ENCODE measurements at places on chromosomes 5 and 9. TPM values are rescaled to one million over a fixed set of nuclear protein-coding genes. Genes with fewer than 3 reads are reported as not detected.

The DDX31 gene
- total RNA-seq: 11.3 TPM

GRCh38 chr9:131162886-131163285 is 37.5 kb downstream of the NUP214 start:
- DNase-seq: no peak

DNA sequence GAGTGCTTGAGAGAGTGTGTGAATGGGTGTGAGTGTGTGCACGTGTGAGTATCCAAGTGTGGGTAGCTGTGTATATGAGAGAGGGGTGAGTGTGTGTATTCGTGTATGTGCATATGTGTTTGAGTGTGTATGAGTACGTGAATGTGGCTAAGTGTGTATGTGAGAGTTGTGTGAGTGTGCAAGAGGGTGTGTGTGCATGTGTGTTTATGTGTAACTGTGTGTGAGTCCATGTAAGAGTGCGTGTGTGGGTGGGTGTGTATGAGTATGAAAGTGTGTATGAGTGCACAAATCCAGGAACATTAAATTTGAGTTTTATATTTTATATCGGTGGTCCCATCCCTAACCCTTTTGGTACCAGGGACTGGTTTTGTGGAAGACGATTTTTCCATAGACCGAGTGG is 156.4 kb downstream of the TENT4A start:
- no peak for DNase-seq

DNA sequence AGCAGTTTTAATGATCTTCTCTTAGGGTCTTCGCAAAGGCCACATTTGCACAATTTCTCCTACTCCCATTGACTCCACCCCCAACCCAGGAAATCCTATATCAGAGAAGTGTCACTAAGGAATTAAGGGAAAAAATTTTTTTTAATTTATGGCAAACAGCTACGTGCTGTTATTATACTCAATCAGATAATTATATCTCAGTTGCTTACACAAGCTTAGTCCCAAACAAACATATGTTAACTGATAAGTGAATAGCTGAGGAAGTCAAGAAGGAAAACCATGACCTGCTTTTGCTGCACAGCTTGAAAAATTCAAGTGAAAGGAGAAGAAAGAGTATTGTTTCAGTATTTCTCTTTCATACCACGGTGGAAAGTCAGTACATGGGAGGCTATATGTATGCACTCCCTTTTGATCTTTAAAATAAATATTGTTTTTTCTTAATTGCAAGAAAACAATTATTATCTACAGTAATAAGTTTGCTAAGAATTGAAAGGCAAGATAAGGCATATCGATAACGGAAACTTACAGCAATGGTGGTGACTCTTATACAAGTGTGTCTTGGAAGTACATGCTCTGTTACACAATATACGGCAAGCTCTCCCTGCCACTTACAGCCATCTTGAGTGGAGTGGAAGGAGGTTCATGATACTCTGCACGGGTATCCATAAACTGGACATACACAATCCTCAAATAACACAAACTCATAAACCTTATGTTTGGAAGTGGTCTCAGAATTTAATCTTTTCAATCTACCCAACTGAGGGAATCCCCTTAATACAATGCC is 167.9 kb upstream of the FREM1 start:
- no peak for DNase-seq

DNA sequence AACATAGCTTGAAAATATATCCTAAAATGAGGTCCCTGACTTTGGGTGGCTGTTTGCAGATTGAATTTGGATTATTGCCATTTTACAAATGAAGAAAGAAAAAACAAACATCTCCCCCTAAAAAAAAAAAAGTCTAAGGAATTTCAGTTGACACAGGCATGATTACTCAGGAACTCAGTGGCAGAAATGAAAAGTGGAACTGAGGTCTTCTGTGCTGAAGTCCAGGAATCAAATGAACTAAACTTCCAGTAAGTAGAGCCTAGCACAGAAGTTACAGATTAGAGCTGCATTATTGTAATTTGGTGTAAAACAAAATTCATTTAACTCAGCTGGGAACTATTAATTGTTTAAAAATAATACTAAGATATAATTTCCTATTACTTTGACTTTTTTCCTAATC is 26.7 kb downstream of the FAM170A start:
- DNase-seq: no peak

GRCh38 chr9:89807101-89807395 is 202.2 kb downstream of the GADD45G start:
- DNase-seq: no peak

GRCh38 chr9:20693068-20693467 is 9.0 kb downstream of the FOCAD start:
- no peak for DNase-seq
